ENCODE measurements at places on chromosomes 13 and 19.
A peak's percentile ranks its signal among the peaks of the same experiment; 100 is the strongest.

DNA sequence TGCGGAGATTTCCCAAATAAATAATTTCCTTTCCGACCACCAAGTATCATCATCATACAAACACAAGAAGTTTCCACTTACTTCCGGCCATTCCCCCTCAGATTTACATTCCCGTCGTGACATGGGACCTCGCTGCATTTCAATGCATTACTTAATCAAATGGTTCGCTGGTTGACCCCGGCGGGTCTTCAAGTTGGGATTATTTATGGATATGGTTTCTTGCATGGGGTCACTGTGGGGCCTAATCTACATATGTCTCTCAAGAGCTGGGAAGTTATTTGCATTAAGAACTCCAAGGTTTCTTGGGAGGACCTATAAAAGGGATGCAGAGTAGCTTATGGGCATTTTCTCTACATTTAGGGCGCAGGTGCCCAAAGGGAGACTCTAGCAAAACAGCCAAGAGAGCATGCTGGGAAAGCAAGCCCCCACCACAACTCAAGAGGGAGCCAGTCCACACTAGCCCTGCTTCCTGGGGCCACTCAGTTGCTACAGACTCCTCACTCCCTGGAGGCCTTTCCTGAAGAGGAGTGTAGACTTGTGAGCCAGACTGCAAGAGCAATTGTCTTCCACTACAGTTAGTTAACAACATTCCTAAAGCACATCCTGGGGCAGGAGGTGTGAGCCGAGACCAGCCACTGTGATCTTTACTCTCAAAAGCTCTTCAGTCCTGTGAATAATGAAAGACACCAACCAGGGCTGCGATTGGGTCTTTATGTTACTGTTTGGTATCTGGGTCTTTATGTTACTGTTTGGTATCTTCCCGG is 125.3 kb downstream of the KATNAL1 start:
- H3K27ac ChIP-seq: no peak overlapping the region
- peaks cover 4% of the 10 kb centered on the region for H3K36me3 ChIP-seq
- H3K27me3 ChIP-seq: no peaks in the 10 kb centered on the region
- no peak overlapping the region for H3K4me3 ChIP-seq
- DNase-seq: no peak
- no peaks in the 10 kb centered on the region for H3K4me1 ChIP-seq

DNA sequence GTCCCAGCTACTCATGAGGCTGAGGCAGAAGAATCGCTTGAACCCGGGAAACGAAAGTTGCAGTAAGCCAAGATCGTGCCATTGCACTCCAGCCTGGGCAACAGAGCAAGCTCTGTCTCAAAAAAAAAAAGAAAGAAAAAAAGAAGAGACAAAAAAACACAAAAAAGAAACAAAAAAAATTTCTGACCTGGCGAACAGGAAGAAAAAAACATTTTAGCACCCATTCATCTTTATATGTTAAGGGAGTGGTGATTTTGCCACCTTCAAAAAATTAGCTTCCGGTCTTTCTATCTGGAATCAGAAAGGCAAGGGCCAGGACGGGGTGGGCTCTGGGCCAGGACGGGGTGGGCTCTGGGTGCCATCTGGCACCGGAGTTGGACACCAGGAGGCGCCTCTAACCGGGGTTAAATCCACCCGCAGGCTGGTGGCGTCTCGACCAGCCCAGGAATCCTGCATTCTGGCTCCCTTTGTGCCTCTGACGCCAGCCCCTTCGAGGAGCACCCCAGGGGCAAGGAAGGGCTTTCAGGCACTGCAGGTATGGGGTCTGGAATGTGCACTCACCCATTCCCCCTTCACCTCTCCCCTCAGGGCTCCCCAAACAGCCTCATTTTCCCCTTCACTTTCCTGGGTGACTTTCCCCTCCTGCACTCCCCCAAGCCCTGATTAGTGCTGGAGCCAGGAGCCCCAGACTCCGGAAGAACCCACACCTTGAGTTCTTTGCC is 10.4 kb upstream of the ZSWIM4 start:
- DNase-seq: peak; percentile 75
- H3K27ac ChIP-seq: peak overlapping the region; percentile 57

DNA sequence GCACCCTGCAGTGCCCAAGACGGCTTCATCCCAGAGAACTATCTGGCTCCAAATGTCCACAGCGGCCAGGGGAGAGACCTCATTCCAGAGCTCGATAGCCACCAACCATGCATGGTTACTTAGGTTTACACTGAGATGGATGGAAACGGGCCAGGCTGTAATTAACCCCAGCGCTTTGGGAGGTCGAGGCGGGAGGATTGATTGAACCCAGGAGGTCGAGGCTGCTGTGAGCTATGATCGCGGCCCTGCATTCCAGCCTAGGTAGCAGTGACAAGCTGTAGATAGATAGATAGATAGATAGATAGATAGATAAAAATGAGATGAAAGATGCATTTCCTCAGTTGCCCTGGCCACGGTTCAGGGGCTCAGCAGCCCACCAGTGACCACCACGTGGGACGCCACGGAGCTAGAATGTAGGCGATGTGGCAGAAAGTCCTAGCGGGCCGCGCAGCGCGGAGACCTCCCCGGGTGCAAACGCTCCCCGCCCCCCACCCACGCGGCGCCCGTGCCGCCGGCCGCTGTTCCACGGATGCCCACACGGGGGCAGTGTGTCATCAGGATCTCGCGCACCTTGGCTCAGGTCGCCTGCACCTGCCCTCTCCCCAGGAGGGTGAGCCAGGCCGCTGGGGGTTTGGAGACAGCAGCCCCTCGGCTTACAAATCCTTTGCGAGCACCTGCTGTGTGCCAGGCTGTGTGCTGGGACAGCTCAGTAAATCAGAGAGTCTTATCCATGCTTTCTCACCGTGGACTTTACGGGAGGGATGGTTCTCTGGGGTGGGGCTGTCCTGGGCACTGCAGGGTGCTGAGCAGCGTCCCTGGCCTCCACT is 13.5 kb upstream of the TLE5 start:
- H3K4me3 ChIP-seq: no peak overlapping the region
- peaks cover 8% of the 10 kb centered on the region for H3K4me1 ChIP-seq
- H3K36me3 ChIP-seq: no peaks in the 10 kb centered on the region
- peak; percentile 75 for DNase-seq
- no peaks in the 10 kb centered on the region for H3K27me3 ChIP-seq

DNA sequence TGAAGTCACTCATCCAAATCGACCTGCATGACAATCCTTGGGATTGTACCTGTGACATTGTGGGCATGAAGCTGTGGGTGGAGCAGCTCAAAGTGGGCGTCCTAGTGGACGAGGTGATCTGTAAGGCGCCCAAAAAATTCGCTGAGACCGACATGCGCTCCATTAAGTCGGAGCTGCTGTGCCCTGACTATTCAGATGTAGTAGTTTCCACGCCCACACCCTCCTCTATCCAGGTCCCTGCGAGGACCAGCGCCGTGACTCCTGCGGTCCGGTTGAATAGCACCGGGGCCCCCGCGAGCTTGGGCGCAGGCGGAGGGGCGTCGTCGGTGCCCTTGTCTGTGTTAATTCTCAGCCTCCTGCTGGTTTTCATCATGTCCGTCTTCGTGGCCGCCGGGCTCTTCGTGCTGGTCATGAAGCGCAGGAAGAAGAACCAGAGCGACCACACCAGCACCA is 5.9 kb downstream of the SLITRK5 start:
- H3K27me3 ChIP-seq: peaks cover 59% of the 10 kb centered on the region
- H3K4me3 ChIP-seq: no peak overlapping the region
- no peaks in the 10 kb centered on the region for H3K36me3 ChIP-seq
- no peak for DNase-seq
- no peak overlapping the region for H3K27ac ChIP-seq

DNA sequence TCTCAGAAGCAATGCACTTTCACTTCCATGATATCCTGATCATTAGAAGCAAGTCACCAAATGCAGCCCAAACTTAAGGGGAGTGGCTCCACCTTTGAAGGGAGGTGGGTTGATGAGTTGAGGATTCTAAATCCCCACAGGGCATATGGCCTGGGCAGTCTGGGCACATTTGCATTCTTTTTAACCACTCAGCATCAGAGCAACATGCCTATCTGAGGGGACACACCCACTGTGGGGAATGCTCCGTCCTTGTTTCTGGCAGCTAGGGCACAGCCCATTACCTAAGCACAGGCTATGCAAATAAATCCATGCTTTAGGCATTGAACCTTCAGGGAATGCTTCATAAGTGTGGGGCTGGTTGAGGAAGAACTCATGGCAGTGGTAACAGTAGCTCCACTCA is 12.3 kb upstream of the SACS start:
- H3K36me3 ChIP-seq: no peaks in the 10 kb centered on the region
- H3K4me1 ChIP-seq: no peaks in the 10 kb centered on the region
- peaks cover 6% of the 10 kb centered on the region for H3K27me3 ChIP-seq
- no peak overlapping the region for H3K4me3 ChIP-seq

- no peak overlapping the region for H3K27ac ChIP-seq
- H3K4me3 ChIP-seq: no peak overlapping the region
- no peak for DNase-seq
- H3K4me1 ChIP-seq: peaks cover 10% of the 10 kb centered on the region
- peaks cover 26% of the 10 kb centered on the region for H3K27me3 ChIP-seq
These were observed 172.2 kb downstream of the COL4A1 start for GRCh38 chr13:110134801-110135200.

- no peak for DNase-seq
- peaks cover 1% of the 10 kb centered on the region for H3K4me1 ChIP-seq
These were observed at the start of gene HS6ST3 for GRCh38 chr13:96089749-96090239. Gene HS6ST3, plus strand, starts transcription at chr13:96090107.

DNA sequence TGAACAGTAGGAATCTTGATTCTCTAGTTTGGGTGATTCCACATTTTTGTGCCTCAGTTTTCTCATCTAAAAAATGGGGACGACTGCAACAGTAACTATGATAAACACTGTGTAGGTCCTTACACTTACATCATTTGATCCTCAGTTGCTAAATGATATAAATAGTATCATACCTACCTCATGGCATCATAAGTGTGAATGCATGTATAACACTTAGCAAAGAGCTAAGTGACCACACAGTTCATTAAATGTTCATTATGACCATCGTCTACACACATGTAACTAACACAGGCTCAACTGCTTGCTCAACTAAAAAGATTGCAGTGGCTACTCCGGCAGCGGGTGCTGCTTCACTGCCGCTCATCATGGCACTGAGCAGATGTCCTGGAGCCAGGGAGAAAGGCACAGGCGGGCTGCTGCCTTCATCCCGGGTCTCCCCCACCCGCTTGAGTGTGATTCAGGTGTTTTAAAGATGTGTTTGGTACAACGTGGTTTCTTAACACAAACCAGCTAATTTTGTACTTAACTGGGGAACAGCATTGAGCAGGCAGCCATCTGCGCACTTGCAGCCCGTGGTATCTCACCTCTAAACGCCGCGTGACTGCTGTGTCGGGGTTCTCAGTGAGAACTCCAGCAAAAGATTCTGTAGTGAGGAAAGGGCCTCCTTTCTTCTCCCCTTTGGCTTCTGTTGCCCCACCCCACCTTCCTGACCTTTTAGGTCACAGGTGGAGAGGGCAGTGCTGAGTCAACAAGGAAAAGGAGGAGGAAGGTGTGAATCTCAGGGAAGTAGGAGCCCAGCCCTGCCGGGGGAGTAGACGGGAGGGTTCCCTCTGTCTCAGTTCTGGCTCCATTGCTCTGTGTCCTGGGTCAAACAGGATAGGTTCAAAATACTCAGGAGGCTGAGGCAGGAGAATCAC is 11.7 kb upstream of the ACTN4 start:
- H3K4me3 ChIP-seq: no peak overlapping the region
- DNase-seq: no peak
- H3K27ac ChIP-seq: peak overlapping the region; percentile 85
- peaks cover 47% of the 10 kb centered on the region for H3K4me1 ChIP-seq
- H3K27me3 ChIP-seq: no peaks in the 10 kb centered on the region

- H3K27me3 ChIP-seq: peaks cover 28% of the 10 kb centered on the region
- H3K4me3 ChIP-seq: no peak within 1 kb of the TSS
These were observed at the start of gene SLC1A6 for GRCh38 chr19:14979476-14980255. Gene SLC1A6, minus strand, starts transcription at chr19:14979864. Its CDS starts 6,954 bp downstream, at chr19:14972910.

DNA sequence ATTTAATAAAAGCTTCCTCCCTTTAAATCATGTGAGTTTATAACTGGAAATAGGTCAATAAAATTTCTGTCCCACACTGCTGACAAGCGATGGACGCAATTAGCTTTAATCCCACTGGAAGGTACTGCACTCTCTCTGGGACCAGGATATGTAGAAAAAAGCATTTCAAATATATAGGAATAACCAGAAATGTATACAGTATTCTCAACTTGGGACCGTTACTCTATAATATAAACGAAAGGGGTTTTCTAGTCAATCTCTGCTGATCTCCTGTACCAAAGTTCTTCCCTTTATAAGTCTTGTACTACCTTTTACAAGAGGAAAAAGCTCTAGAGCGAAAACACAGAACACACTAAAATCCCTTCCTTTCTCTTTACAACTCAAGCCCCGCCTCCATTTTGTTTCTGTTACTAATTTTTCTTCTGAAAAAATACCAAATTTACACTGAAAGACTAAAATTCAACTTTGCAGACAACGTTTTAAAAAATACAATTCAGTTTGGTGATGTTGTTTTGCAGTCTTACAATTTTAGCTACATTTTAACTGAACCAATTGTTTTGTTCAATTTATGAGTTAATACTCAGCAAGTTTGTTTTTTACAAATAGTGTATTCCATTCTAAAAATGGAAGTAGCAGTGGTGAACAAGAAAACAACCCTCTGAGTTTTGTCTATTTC is 1.7 kb upstream of the USPL1 start:
- peaks cover 17% of the 10 kb centered on the region for H3K4me1 ChIP-seq
- H3K36me3 ChIP-seq: peaks cover 10% of the 10 kb centered on the region
- peak; percentile 39 for DNase-seq
- no peak overlapping the region for H3K27ac ChIP-seq
- no peaks in the 10 kb centered on the region for H3K27me3 ChIP-seq
- no peak overlapping the region for H3K4me3 ChIP-seq
